ENCODE measurements at places on chromosomes 16 and 17. TPM values are rescaled to one million over a fixed set of nuclear protein-coding genes. Genes with fewer than 3 reads are reported as not detected.

OTOP3 gene
- total RNA-seq, result not detected

LPO gene
- total RNA-seq, result 0.17 TPM

CRLF3 gene
- 11.1 TPM for total RNA-seq

ACSM2B gene
- not detected for total RNA-seq

TRIM72 gene
- total RNA-seq, result 0.50 TPM

GRCh38 chr17:6714315-6714874 is 1.2 kb upstream of the SLC13A5 start:
- no peak for DNase-seq

- no peak for DNase-seq
Measured at GRCh38 chr17:22694362-22695227, 1002.3 kb downstream of the KCNJ18 start.

- no peak for DNase-seq
Measured at GRCh38 chr17:82574041-82574440, 54.5 kb downstream of the FOXK2 start.

DNA sequence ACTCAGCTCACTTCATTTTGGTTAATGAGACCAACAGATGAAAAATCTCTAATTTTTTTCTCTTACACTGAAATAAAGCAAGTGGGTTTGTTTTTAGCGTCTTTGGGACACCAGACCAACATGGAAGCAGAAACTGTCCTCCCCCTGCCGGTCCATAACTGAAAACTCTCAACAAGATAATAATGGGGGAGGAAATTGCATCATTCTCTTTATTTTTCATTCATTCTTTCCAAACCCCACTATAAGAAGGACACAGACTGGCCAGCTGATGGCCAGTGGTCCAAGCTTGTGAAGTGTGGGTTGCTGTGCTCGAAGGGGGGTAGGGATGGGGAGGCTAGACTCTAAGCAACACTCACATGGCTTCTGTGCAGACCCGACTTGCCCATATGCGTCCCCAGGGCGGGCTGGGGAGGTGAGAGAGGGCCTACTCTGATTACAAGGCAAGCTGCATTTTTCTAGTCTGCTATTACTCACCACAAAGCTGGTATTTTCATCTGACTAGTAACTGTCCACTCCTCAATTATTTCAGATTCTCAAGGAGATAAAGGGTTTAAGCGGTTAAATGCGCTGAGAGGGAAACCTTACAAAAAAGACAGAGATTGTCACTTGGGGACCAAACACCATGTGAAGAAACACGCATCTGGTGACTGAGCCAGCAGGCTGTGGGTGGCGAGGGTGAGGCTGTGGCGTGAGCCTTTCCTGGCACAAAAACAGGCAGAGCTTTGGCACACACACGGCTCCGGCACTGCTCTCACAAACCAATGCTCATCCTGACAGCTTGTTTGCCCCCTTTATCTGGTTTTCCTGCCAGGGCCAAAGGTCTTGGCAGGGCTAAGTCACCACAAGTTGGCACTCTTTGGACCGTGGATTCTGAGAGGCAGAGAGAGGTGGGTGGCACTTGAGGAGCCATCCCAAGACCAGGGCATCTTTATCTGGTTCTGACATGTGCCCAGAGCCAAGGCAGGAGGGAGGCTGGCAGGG is 38.2 kb downstream of the MARF1 start:
- no peak for DNase-seq

- DNase-seq, result no peak
Measured at GRCh38 chr17:80099291-80100034, 1.9 kb upstream of the GAA start.

DNA sequence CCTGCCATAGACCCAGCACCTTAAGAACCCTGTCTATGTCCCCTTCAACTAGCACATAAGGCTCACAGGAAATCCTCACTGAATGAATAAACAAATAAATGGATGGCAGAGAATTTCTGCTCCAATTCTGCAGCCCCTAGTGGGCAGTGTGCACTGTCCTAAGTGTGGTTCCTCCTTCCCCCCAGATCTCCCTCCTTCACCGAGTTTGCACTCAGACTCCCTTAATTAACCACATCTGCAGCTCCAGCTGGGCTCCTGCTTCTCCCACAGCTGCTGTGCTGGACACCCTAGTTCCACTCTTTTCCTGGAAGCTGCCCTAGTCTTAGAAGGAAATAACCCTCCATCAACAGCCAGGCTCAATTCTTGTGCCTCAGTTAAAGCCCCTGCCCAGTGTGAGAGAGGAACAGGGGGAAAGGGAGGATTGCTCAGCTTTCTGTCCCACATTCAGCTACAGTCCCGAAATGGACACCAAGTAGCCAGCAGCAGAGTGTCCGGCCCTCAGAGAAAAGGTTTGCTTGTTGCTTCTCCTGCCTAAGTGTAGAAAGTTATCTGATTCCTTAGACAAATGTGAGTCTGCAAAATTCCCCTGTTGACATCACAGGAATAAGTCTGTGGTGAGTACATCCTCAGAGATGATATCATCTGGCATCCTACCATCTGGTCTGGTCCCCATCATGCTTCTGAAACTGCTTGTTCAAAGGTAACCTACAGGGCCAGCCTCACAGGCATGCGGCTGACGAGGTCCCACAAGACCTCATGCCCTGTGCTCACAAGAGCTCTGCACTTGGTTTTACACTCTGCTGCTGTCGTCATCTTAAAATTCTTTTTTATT is 12.3 kb downstream of the LRRC3C start:
- DNase-seq, result no peak

GRCh38 chr16:57791893-57792461 is 10.3 kb downstream of the KIFC3 start:
- no peak for DNase-seq

DNA sequence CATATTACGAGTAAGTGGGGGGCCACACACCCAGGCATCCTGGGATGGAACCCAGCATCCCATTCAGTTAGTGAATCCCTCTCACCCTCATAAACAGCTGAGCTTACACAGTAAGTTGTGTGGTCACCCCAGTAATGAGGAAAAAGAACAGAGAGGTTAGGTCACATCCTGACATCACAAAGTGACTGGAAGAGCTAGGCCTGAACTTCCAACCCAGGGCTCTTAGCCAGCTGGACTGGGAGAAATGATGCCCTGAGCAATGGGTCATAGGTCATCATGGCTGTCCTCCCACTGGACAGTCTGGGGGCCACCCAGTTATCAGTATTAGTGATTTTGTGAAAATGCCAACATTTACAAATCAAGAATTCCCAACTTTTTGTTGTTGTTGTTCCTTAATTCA is 205.3 kb downstream of the ZNF423 start:
- no peak for DNase-seq

- no peak for DNase-seq
Measured at GRCh38 chr17:10186771-10187410, 11.5 kb downstream of the GAS7 start.

DNA sequence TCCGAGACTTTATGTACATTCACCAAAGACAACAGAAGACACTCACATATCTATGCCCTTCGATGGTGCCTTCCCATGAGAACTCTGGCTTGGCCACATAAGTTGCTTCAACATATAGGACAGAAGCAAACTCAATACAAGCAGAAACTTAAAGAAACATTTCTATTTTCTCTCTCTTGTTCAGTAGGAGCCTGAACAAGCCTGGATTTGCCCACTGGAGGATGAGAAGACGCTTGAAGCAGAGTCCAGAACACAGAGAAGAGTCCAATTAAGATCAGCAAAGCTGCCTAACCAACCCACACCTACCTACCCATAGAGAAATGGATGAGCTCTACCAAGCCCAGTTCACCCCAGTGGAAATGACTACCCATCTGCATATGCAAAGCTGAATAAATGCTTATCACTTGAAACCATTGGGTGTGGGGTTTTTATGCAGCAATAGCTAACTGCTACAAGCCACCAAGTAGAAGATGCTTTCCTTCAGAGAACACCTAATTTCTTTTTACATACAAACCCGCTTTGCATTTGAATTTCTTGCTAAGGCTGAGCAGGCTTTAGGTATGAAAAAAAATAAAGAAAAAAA is 337.9 kb upstream of the DYNLRB2 start:
- DNase-seq, result no peak
